Endothelial cell of umbilical vein (primary cell): ENCODE measurements at places on chromosomes 13 and 19.

- peak; percentile 78 for DNase-seq
Observed at GRCh38 chr19:40614622-40615411, 13.6 kb downstream of the LTBP4 start.

GRCh38 chr19:37961198-37961597 is 54.2 kb downstream of the SIPA1L3 start:
- peak; percentile 3 for DNase-seq

- no peak for DNase-seq
Observed at GRCh38 chr19:375395-376110, 31.0 kb upstream of the MIER2 start.

DNA sequence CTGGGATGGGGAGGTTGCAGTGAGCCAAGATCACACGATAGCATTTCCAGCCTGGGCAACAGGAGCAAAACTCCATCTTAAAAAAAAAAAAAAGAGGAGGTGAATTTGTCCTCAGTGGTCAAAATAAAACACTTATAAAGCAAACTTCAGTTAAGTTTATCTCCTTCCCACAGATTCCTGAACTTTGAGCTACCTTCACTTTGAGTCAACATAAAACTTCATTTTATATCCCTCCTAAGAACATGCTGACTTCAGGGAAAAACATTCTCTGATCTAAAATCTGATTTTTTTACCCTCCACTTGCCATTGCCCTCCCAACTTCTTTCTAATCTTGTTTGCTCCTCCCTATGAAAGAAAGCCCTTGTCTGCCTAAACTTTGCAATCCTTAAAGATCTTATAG is 59.0 kb downstream of the ZNF429 start:
- no peak for DNase-seq

DNA sequence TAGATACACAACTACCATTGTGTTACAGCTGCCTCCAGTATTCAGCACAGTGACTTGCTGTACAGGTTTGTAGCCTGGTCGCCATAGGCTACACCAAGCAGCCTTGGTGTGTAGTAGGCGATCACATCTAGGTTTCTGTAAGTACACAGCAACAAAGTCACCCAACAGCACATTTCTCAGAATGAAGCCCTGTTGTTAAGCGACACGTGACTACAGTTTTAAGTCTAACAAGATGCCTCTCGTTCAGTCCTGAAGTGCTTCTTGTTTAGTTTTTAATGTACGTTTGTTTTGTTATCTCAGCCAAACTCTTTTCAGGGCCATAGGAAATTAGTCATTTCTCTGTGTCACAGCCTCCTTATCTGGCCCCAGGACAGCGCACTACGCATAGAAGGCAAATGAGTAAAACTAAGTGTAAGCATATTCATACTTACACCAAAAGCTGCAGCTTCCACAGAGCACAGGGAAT is 50.0 kb upstream of the GPR183 start:
- peak; percentile 96 for DNase-seq

- peak; percentile 40 for DNase-seq
Observed at GRCh38 chr19:10503002-10503789, at the start of gene KEAP1. Gene KEAP1, minus strand, starts transcription at chr19:10503356. Its CDS starts 3,323 bp downstream, at chr19:10500033.

GRCh38 chr13:38888309-38888708 is 102.3 kb downstream of the STOML3 start:
- no peak for DNase-seq

GRCh38 chr19:53246498-53246897 is 8.2 kb downstream of the ZNF677 start:
- DNase-seq: no peak

- DNase-seq: no peak
Observed at GRCh38 chr19:33434886-33435705, 61.6 kb downstream of the CEBPG start.

DNA sequence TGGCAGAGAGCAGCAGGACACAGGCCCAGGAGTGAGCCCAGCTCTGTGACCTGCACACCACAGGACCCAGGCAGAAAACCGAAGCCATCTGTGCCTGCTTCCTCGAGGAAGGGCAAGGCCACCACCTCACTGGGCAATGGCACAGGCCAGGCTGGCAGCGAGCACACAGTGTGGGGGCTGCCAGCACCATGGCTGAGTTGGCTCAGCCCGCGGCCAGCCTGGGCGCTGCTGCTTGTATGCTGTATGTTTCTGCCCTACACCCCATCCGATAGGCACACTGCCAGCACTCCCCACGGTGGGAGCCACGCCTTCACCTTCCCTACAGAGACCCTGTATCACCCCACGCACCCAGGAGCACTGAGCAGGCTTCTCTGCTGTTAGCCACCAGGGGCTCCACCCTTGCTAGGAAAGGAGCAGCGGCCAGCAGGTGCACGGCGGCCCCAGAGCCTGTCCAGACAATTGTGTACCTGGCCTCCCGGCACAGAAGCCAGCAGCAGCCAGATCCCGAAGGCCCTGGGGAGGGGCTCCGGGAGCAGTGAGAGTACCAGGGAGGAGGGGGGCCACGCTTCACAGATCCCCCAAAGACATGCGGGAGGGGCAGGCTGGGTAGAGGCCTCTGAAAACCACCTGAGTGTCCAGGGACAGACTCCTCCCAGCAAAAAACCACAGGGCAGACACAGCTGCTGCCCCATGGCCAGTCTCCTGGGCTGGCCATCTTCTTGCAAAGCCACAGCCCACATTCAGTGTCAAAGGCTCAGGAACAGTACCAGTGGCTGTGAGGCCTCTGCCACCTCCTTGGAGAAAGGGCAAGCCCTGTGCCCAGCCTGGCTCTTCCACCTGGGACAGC is 56.1 kb downstream of the MLLT1 start:
- DNase-seq: no peak

DNA sequence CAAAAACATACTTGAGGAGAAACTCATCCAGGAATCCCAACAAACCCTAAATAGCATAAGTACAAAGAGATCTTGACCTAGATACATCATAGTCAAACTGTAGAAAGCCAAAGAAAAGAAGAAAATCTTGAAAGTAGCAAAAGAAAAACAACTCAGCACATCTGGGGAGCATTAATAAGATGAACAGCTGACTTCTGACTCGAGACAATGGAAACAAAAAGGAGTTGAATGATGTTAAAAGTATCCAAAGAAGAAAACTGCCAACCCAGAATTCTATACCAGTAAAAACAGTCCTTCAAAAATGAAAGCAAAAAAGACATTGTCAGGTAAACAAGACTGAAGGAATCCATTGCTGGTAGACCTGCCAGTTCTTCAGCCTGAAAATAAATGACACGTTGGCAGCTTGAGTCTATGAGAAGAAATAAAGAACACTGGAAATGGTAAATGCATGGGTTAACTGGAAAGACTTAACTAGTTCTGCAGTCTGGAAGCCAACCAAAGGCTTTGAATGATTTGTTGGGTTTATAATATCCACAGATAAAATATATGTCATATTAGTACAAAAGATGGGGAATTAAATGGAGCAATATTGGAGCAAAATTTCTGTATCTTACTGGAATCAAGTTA is 46.8 kb downstream of the TSSK6 start:
- DNase-seq: no peak

DNA sequence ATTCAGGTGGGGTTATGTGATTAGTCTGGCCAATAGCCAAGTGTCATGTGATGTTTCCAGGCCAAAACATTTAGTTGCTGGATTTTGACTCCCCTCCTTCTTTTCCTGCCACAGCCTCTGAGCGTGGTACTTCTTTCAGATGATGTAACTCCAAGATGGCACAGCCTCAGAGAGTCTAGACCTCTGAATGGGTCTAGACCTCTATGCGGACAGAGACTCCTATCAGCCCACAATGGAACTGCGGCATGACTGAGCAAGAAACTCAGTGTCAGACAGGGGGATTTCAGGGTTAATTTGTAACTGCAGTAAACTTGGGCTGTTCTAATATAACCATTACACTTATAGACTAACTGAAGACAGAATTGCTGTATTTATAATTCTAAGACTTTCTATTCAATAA is 42.6 kb upstream of the ZDHHC20 start:
- DNase-seq: no peak

- DNase-seq: no peak
Observed at GRCh38 chr19:46493236-46494145, 2.2 kb downstream of the PNMA8B start.

DNA sequence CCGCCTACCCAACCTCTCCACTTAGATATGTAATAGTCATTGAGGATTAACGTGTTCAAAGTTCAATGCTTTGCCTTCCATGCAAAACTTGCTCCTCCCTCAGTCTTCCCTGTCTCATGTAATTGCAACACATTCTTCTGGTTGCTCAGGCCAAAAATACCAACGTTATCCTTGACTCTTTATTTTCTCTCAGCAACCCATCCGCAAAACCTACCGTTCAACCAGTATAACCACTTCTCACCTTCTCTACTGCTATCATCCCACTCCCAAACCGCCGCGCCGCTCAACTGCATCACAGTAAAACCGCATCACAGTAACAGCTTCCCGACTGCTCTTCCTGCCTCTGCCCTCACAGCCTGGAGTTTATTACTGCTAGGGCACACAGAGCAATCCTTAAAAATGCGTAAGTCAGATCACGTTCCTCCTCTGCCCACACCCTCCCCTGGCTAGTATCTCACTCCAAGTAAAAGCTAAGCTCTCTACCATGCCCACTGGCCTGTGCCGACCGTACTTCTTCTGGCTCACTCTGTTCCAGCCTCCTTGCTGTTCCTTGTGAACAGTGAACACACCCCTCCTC is 8.2 kb downstream of the MTIF3 start:
- no peak for DNase-seq

DNA sequence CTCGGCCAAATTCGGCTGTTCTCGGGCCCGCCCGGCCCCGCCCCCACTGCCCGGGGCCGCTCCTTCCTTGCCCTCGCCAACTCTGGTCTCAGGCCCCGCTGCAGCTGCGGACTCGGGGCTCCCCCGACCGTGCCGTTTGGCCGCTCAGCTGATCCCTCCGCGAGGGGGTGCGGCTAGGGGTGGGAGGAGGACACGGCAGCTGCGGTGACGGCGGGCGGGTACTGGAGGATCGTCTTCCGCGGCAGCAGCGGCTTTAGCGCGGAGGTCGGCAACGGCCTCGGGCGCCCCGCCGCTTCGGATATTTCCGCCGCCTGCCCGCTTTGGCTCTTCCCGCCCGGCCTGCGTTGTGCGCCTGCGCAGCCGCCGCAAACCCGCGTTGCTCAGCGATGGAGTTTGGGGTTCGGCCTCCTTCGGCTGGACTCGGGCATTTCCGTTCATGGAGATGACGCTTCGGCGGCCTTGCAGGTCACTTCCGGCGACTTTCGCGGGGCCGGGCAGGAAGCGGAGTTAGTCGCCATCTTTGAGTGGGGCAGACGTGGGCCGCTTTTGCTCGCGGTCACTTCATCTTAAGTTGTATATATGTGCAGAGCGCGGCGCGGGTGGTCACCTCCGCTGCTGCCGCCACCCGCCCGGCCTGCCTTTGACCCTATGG is 338 bp upstream of the UBE2M start:
- DNase-seq: peak; percentile 99

- DNase-seq: peak; percentile 92
Observed at GRCh38 chr13:28451482-28452217, 43.3 kb downstream of the FLT1 start.

DNA sequence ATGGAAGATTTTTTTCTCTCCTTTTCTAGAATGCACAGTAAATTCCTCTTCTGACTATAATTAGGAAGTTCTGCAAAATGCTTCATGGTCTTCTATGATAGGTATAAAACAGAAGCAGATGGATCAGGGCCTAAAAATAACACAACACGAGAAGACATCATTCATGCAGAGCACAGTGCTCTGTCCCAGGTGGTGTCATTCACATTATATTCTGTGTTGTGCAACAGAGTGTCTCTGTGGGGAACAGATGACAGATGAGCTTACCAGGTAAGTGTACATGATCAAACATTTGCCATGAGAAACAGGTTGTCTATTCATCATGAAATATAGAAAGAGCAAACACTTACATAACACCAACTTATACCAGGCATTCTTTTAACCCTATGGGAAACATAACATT is 288.3 kb downstream of the KCTD12 start:
- no peak for DNase-seq

GRCh38 chr13:72507416-72508199 is 219.8 kb downstream of the MZT1 start:
- no peak for DNase-seq

DNA sequence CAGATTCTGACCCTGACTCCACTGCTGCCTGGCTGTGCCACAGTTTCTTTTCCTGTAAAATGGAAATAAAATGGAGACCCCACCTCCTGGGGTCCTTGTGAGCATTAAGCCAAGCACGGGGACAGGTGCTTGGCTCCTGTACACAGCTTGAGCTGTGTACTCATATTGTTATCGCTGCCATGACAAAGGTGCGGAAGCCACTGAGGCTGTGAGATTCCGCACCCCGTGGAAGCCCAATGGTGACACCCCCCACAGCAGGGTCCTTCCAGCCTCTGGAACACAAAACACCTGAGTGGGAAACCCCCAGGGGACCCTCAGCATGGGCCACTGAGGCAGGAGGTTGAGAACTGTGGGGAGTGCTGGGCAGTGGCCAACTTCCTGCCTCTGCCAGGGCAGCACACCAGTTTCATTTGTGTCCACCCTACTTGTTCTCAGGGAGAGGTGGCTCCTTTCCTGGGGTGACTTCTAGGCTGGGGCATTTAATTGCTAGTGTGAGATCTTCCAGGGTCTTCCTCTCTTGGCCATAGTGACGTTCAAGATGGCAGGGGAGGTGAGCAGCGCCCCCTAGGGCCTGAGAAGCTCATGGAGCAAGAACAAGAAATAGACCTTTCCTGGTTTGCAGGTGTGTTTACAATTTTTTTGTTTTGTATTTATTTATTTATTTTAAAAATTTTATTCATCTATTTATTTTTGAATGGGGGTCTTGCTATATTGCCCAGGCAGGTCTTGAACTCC is 5.4 kb upstream of the JSRP1 start:
- DNase-seq: peak; percentile 49

GRCh38 chr13:102197193-102197592 is 204.7 kb downstream of the FGF14 start:
- DNase-seq: no peak

DNA sequence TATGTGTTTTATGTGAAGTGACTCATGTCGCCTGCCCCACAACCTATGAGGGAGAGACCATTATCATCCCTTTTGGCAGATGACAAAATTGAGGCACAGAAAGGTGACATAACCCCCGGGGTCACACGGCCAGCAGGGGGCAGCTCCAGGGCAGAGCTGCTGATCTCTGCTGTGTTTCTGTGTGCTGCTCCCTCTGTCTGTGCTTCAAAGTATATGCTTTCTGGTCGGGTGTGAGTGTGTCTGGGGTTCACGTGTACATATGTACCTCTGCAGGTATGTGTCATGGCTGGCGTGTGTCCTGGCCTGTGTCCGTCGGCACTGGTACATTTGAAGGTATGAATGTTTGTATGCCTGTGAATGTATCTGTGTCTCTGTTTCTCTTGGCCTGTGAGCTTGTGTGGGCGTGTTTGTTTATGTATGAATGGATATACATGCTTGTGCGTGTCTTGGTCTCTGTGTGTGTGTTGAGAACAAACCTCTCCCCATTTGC is 7.1 kb downstream of the LIPE start:
- peak; percentile 36 for DNase-seq

DNA sequence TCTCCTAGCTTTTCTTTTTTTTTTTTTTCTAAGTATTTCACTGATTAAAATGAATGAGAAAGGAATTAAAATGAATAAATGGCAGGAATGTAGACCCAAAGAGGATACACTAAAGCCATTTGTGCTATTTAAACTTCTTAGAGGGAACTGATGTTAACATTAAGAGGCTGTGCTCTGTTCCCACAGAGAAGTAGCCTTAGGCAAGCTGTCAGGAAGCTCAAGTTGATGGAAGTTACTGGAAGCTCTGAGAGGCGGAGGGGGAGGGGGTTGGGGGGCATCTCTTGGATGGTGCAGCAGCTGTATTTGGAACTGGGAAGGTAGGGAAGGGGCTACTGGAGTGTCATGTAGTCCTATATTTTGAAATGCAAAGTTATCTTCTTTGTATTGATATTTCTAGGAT is 168.2 kb downstream of the DNAJC15 start:
- DNase-seq: no peak
